ENCODE measurements at places on chromosomes 7 and 10. TPM values are rescaled to one million over a fixed set of nuclear protein-coding genes. Genes with fewer than 3 reads are reported as not detected.

DNA sequence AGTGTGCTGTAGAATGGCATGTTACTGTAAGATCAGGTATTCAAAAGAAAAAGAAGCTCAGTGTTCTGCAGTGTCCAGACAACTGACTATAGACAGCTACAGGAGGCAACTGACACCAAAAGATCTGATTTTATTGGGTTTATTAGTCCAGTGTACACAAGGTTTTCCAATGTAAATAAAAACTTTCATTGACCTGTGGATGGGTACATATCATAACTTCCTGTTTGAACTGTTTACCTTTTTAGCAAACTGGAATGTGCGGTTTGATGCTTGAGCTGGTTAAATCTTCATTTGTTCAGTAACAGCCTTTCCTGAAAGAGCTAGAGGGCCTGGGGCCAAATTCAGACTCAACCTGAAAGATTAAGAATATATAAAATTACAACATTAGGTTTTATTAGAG, 172.6 kb upstream of the SP8 start:
- no peak for DNase-seq

DNA sequence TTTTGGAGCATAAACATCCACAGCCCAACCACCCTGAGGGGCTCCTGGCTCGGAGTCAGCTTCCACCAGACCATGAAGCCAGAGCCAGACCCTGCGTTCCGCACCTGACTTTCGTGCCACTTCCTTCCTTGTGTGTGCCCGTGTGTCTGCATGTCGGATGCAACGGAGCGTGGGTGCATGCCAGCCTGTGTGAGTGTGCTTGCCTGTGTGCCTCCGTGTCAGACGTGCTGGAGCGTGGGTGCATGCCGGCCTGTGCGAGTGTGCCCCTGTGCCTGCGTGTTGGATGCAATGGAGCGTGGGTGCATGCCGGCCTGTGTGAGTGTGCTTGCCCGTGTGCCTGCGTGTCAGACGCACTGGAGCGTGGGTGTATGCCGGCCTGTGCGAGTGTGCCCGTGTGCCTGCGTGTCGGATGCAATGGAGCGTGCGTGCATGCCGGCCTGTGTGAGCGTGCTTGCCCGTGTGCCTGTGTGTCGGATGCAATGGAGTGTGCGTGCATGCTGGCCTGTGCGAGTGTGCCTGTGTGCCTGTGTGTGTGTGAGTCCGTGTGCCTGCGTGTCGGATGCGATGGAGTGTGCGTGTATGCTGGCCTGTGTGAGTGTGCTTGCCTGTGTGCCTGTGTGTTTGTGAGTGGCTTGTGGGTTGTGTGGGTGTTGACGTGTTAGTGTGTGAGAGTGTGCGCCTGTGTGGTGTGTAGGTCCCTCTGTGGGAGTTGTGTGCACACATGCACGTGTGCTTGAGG, 28.1 kb upstream of the KNDC1 start:
- DNase-seq, result peak; percentile 44

DNA sequence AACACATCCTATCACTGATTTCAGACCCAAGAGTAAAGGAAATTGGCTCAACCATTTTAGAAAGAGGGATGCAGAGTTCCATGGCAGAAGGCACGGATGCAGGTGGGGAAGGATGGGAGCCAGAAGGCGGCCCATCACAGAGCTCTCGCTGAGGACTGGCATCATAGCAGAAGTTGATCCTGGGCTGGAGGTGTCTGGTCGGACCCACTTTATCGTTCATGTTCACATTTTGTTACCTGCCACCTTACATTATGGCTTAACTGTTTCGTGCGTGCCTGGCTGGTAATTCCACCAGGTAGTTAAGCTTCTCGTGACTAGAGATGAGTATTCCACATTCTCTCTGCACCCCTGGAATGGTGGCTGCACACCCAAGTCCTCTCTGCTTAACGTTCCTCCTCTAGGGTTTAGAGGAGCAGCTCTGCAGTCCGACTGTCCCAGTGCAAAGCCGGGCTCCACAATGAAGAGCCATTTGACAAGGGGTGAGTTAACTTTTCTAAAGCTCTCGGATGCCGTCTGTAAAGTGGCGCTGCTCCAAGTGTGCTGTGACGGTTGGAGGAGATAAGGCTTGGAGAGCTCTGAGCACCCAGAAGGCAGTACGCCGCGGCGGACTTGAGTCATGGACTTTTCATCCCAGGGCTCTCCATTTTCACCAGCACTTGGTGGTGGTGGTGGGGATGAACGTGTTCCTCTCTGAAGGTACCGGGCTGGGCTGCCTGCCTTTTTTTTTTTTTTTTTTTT, 157.1 kb upstream of the SHH start:
- peak; percentile 29 for DNase-seq

DNA sequence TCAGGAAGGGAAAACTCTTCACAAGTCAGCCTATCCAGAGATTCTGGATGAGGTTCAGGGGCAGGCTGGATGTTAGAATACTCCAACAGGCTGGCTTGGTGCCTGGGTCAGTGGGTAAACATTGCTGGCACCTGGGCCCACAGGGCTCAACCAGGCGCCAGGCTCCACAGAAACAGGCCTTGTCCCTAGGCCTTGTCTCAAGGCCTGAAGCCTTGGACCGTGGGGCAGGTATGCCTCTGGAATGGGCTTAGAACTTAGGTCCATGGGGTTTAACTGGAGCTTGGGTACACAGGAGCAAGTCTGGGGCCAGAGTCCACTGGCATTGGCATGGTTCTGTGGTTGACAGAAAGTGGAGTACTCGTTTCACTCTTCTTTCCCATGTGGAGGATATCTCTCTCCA, 263.0 kb upstream of the ETV1 start:
- no peak for DNase-seq

DNA sequence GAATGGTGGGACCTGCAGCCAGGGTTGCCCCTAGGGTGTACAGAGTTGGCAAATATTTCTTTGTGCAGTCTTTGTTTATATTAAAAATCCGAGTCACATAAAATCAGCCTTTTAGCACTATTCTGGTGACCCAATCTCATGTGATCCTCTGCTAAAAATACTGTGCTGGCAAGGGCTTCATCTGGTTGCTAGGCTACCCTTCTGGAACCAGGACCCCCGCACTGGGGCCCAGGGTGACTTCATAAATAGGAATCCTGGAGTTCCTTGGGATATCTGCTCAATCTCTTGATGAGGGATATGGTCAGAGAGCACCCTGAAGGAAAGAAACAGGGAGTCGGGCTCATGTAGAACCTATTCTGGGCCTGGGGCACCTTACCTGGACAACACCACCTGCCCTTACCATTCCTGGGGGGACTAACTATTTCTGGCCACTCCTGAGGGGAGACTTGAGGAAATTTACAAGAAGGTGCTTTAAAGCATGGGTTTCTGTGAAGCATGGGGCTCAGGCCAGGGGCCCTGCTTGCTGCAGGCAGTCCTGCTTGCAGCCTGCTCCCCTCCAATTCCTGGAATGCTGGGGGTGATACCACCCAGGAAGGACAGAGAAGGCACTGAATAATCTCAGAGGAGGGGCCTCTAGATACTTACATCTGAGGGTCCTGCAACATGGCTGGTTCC, 44.7 kb downstream of the SH2D4B start:
- DNase-seq, result no peak

DNA sequence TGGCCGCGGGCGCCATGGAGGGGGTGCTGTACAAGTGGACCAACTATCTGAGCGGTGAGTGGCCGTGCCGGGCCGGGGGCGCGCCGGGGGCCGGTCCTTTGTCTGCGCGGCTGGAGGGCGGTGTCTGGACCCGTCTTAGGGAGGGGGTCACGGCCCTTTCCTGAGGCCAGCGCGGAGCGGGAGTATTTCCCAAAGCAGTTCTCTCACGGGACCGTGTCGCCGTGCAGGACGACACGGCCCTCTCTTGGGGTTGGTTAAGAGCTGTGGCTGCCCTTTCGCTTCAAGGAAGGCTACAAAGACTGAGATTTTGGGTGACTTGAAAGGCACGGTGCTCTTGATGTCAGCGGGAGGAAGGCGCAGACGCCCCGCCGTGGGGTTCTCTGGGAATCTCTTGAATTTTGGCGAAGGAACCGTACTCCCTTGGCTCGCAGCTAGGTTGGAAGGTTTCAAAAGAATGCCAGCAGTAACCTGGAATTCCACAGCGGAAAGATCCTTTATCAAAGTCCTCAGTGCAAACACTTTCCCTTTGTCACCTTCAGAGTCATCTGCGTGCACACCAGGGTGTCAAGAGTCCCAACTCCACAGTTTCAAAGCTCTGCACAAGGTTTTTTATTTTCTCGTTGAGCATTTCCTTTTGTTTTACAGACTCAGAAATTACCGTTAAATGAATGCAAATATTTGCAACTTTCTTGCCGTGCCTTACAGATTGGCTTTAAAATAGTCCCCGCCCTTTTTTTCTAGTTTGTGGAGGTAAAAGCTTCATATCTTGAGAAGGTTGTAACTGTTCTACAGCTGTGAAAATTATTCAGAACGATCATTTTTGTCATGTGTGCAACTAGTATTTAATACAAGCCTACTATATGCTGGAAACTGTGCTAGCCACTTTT, 780 bp downstream of the PLEKHA8 start:
- DNase-seq, result peak; percentile 80

DNA sequence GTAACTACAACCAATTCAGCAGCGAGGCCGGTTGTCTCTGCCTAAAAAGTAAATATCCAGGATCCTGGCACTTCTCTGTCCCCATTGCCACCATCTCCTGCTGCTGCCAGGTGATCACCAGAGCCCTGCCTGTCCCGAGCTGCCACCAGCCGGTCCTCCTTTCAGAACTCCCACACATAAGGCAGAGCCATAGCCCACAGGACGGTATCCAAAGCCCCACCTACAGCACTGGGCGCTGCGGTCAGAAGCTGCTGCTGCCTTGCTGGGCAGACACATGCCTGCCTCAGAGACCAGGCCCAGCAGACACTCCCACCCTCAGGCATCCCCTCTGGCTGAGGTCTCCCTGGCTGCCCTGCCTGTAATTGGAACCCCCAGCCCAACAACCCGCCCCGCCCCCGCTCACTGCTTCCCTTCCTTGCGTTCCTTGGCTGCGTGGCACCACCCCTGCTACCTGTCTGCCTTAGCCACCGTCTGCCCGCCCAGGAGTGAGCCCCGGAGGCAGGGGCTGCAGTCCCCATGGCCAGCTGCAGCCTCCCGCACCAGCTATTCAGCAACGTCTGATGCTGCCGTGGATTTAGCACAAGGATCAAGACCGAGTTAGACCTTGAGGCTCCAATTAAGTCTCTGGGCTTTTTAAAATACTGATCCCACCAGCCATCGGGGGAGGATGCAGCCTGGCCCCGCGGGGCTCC, 100.7 kb downstream of the CYTH3 start:
- peak; percentile 90 for DNase-seq

GRCh38 chr7:26188206-26188956, 12.2 kb downstream of the HNRNPA2B1 start:
- peak; percentile 65 for DNase-seq

- no peak for DNase-seq
Measured at GRCh38 chr7:94697035-94697974, 41.4 kb upstream of the SGCE start.

DNA sequence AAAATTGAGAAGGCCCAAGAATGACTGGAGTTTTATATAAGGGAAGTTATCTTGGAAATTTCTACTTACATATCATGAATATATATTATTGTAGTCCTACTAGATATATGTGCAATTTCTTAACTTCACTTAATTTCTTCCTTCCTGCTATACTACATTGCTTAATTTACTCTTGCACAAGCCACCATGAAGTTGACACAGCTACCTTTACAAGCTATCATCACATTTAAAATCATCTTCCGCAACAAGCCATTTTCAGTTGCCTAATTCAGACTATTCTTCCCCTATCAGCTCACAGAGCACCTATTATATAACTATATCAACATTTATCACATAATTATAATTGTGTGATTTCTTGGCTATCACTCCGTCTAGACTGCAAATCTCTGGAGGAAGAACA, 418.4 kb downstream of the PARD3 start:
- no peak for DNase-seq

DNA sequence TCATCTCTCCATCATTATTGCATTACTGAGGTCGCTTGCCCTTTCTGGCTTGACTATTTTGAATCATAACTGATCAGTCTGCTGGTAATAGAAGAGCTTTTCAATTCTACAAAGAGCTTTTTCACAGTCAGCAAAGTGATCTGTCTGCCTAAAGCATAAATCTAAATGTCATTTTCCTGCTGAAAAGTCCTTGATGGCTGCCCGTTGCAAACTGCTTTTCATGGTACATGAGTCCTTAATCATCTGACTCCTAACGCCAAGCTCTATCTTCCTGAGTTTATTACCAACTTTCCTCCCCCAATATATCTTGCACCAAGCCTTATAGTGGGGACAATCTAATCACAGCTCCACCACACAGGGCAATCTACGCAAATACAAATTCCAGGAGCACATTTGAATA, 39.8 kb downstream of the THSD7A start:
- no peak for DNase-seq

GRCh38 chr10:12872577-12872976, 128.9 kb downstream of the CCDC3 start:
- DNase-seq, result no peak

DNA sequence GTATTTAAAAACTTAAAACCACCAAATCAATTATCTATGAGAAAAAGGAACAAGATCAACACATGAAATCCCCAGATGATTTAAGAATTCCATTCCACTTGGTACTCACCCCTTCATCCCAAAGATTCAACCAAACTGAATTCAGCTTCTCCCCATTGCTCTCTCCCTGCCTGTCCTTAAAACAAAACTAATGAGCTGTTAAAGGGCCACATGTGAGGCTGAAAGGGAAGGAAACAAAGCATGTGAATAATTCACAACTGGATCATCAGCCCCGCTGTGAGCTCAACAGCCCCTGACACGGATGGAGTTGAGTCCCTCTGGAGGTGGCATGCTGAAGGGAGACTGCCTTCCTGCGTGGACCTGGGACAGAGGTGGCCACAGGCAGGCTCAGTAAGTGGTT, 32.9 kb downstream of the VOPP1 start:
- peak; percentile 88 for DNase-seq

- DNase-seq, result no peak
Measured at GRCh38 chr7:69282946-69283345, 315.3 kb upstream of the AUTS2 start.

DNA sequence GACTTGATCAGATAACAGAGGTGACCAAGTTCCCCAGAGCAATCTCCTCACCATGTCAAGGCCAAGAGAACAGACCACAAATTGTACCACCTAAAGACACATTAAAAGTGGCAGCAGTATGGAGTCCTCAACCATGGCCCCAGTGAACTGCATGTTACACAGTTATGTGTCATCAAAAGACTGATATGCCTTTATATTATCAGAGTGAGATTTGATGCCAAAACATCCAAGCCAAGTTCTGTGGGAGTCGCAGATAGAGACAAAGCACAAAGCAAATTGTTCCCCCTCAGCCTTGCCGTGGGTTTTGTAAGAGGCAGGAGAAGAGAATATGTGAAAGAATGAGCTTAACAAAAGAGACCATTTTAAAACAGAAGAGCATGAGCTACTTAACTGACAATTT, 39.2 kb upstream of the TES start:
- DNase-seq, result no peak

LIPN gene
- not detected for total RNA-seq

MYPN gene
- not detected for total RNA-seq

IDI2 gene
- total RNA-seq, result not detected

GNGT1 gene
- total RNA-seq, result not detected

BLNK gene
- not detected for total RNA-seq

SPDYE5 gene
- total RNA-seq, result not detected

MBLAC1 gene
- total RNA-seq, result 1.4 TPM

EXOSC1 gene
- total RNA-seq, result 48.9 TPM

MDFIC gene
- total RNA-seq, result 7.4 TPM

CPN1 gene
- total RNA-seq, result 0.61 TPM

OGDHL gene
- 13.0 TPM for total RNA-seq
